ENCODE measurements at places on chromosomes 1 and 21.
A peak's percentile ranks its signal among the peaks of the same experiment; 100 is the strongest.

DNA sequence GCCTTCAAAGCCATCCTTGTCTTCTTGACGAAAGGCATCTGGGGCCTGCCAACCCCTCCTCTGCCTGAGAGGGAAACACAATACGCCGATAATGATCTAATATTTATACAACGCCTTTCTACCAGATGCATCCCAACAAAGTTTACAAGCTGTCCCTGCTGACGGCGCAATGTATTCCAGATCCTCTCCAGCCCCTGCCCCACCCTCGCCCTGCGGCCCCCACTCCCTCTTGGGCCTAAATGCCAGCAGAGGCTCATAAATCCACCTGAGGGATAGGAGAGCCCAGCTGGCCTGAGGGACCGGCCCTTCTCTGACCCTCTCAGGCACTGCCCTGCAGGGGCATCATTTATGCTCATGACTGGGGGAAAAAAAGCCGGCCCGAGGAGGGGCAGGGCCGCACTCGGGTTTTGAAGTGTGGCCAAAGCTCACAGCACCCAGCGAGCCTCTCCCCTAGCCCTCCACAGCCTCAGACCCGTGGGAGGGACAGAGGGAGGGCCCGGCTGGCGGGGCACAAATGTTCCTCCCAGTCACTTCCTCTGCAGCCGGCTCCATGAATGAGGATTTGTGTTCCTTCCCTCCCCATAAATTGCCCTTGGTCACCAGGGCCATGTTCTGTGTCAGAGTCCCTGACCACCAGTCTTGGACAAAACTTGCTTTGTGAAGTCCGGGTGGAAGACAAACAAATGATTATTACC, 140.3 kb downstream of the FOXD2 start:
- DNase-seq, result no peak

GRCh38 chr1:176051902-176052518, 155.1 kb downstream of the COP1 start:
- no peak for DNase-seq

DNA sequence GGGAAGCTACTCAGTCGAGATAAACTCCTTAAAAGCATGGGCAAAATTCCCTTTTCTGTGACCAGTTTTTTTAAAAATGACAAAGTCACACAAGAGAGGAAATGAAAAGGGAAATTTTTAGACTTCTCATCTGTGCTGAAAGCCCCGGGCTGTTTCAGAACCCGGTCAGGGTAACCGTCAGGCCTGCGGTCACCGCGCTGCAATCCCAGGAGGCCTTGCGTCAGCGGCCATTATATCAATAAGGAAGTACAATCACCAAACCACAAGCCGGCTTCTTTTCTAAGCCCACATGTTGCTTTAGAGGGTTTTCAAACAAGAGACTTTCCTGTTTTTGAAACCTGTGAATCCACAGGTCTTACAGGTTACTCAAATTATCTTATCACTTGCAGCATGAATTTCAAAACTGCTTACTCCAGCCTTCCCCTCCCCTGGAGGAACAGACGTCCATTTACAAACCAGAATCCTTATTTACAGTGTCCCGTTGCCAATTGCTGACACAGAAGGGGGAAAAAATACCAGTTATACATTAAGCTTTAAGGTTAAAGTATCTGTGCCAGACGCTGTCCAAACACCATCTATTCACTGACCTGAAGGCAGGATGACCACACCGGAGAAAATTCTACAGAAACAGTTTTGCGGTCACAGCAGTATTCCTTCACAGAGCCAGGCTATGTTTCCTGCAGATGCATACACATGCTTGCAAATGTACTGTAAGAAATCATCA, 165.3 kb downstream of the TOMM20 start:
- DNase-seq, result peak; percentile 91

- no peak for DNase-seq
These were observed 573 bp downstream of the TMEM234 start for GRCh38 chr1:32221581-32221979.

GRCh38 chr1:200257235-200257634, 152.6 kb downstream of the ZNF281 start:
- DNase-seq, result no peak

GRCh38 chr1:54144366-54144765, 8.4 kb downstream of the CDCP2 start:
- DNase-seq, result no peak

- no peak for DNase-seq
These were observed 49.7 kb downstream of the PACC1 start for GRCh38 chr1:212364985-212365384.

DNA sequence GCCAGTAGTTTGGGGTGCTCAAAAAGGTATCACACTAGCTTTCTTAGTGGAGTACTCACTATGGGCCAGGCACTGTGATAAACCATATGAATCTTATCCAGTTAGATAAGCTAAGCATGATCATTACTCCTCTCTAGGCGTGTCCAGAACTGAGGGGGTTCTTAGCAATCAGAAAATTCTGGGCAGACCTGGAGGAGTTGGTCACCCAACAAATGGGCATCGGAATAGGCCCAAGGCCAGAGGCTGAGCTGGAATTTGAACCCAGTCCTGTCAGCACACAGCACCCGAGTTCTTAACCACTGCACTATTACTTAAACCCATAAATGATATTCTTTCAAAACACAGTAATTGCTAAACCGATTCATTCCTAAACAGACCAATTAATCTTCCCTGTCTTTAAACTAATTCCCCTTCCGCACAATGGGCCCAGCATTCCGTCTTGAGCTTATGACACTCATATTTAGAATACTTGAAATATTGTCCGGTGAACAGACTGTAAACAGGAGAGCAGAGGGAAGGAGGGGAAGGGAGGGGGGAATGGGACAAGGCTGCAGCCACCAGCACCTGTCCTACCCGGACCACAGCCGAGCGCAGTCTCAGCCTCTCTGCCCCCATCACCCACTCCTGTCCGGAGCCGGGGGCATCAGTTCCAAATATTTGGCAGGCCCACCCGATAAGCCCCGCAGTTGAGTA, 113.0 kb upstream of the GADD45A start:
- DNase-seq, result no peak

DNA sequence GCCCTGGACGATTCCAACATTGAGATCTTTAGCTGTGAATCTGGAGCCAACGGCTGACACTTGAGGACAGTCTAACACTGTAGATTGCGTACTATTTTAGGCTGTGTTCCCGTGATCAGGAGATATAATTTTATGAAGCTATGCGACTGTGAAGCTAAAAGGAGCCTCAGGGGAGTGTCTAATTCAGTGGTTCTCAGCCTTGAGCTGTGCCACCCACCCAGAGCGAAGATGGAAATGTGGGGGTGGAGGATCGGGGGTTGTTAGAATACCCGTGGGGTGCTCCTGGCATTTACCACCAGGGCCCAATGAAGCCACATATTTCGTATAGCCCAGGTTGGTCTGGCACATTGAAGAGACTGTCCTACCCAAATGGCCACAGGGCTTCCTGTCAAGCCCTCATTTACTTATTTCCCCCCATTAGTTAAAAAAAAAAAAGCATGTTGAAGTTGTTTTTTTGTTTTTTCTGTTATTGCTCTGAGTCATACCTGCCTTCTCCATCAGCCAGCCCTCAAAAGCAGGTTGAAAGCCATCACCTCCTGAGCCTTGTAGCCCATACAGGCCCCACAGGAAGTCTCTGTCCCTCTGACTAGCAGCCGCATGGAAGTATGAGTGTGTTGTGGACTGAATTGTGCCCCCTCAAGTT, 141.7 kb downstream of the GALNT2 start:
- DNase-seq, result peak; percentile 22

GRCh38 chr1:223730479-223731132, 18.3 kb downstream of the CAPN2 start:
- no peak for DNase-seq

- DNase-seq, result no peak
These were observed 109.3 kb downstream of the NTNG1 start for GRCh38 chr1:107250169-107250568.

- DNase-seq, result no peak
These were observed 71.3 kb upstream of the MUTYH start for GRCh38 chr1:45411510-45411899.

DNA sequence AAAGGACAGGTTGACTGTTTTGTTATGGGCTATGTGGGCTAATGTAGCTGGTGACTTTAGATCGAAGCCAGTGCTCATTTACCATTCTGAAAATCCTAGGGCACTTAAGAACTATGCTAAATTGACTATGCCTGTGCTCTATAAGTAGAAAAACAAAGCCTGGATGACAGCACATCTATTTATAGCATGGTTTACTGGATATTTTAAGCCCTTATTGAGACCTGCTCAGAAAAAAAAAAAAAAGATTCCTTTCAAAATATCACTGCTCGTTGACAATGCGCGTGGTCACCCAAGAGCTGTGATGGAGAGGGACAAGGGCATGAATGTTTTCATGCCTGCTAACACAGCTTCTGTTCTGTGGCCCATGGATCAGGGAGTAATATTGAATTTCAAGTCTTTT, 48.1 kb downstream of the CAMSAP2 start:
- no peak for DNase-seq

- no peak for DNase-seq
These were observed 48.3 kb upstream of the H6PD start for GRCh38 chr1:9186082-9186859.

- DNase-seq, result no peak
These were observed 337.6 kb downstream of the AGBL4 start for GRCh38 chr1:49686107-49686506.

DNA sequence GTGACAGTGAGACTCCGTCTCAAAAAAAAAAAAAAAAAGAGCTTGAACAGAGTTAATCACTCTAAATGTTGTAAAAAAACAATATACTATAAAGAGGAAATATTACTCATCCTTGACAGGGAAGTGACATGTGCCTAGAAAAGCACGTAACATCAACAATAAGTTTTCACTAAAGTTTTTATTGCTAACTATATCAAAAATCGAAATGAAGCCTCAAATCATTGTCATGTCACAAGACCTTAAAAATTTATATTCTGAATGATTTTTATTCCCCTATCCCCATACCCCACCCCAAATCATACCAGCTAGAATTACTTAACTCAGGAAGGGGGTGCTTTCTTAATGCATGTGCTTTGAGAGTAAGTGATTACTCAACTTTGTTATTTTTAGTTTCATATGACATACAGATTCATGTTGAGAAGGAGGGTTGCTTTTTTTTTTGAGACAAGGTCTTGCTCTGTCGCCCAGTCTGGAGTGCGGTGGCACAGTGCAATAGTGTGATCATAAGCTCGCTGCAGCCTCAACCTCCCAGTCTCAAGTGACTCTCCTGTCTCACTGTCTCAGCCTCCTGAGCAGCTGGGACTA, 53.6 kb upstream of the MUTYH start:
- DNase-seq, result peak; percentile 15

GRCh38 chr1:36981771-36982622, 52.3 kb downstream of the GRIK3 start:
- DNase-seq, result no peak
